ENCODE measurements at places on chromosomes 7 and 10. TPM values are rescaled to one million over a fixed set of nuclear protein-coding genes. Genes with fewer than 3 reads are reported as not detected.

DNA sequence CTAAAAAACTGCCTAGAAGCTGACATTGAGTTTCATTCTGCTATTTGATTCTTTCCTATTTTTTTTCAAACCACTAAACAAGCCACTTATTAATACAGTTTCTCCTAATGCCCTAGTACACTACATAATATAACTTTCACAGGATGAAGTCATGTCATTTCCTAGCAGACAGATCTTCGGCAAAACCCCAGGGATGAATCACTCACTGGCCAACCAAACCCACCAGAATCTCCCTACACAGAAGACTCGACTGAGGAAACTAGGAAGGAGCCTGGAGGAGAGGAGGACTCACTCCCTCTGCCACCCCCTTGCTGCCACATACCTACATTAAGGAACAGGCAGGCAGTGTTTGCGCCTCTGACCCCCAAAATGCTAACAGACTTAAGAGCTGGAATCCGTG, 33.4 kb downstream of the XPNPEP1 start:
- peak overlapping the region; percentile 40 for H3K27ac ChIP-seq
- no peak for DNase-seq
- H3K27me3 ChIP-seq = no peaks in the 10 kb centered on the region
- peaks cover 57% of the 10 kb centered on the region for H3K36me3 ChIP-seq

- no peaks in the 10 kb centered on the region for H3K36me3 ChIP-seq
- no peaks in the 10 kb centered on the region for H3K27me3 ChIP-seq
- H3K27ac ChIP-seq = no peak overlapping the region
- peaks cover 7% of the 10 kb centered on the region for H3K4me1 ChIP-seq
- no peak for DNase-seq
Measured at GRCh38 chr7:86978808-86979506, 80.5 kb downstream of the ELAPOR2 start.

PHKG1 gene
- 1.5 TPM for total RNA-seq

AGBL3 gene
- total RNA-seq = 8.4 TPM

PTTG1IP2 gene
- not detected for total RNA-seq

DNA sequence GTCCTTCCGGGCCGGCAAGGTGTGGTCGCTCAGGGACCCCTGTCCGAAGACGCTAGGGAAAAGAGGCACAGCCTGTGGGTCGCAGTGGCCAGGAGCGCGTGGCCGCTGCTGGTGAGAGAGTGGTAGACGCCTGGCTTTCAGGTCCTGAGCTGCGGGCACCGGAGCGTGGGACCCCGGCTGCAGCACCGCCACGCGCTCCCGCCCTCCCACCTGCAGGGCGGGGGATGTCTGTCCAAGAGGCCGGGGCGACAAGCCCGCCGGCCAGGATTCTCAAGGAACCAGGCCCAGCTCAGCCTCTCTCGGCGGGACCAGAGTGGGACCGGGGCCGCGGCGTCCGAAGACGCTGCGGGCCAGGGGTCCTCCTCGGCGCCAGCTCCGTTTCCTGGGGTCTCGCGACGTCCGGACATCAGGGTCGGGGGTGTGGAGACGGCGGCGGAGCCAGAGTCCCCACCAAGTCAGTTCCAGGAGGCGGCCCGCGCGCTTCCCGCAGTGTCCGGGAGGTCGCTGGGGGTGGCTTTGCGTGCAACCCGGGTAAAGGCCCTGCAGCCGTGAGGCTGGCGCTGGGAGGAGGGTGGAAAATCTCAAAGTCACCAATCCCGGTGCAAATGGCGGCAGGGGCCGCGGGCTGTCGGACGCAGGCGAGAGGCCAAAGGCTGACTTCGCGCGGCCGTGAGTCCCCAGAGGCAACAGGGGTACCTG, 5.5 kb downstream of the ZNF503 start:
- H3K4me3 ChIP-seq = peak overlapping the region; percentile 92
- H3K36me3 ChIP-seq = peaks cover 13% of the 10 kb centered on the region
- H3K27ac ChIP-seq = peak overlapping the region; percentile 98
- H3K4me1 ChIP-seq = peaks cover 28% of the 10 kb centered on the region
- H3K27me3 ChIP-seq = no peaks in the 10 kb centered on the region
- DNase-seq = peak; percentile 67

DNA sequence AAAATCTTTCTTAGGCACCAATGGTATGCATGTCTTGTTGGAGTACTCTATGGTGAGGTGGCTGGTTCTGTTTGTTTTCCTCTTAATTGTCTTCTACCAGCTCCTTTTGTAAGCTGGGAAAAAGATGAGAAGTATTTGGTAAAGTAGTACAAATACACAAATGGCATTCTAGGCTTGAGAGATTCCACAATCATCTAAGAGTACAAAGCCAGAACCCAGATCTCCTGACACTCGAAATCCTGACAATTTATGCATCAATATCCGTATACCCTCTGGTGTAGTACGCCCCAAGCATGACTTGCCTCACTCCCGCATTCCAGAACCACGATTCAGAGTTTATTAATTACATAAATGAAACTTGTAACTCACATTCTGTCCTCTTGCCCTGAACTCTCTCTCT, 43.5 kb downstream of the CDCA7L start:
- no peak overlapping the region for H3K4me3 ChIP-seq
- H3K36me3 ChIP-seq = peaks cover 91% of the 10 kb centered on the region
- H3K27ac ChIP-seq = no peak overlapping the region
- DNase-seq = no peak
- no peaks in the 10 kb centered on the region for H3K27me3 ChIP-seq

GRCh38 chr10:9603972-9604371, 1413.7 kb upstream of the CELF2 start:
- no peak overlapping the region for H3K27ac ChIP-seq
- H3K4me1 ChIP-seq = no peaks in the 10 kb centered on the region
- H3K4me3 ChIP-seq = no peak overlapping the region
- DNase-seq = no peak

- H3K36me3 ChIP-seq = no peaks in the 10 kb centered on the region
- H3K27ac ChIP-seq = peak overlapping the region; percentile 99
- H3K27me3 ChIP-seq = peaks cover 63% of the 10 kb centered on the region
- no peak overlapping the region for H3K4me3 ChIP-seq
Measured at GRCh38 chr7:27104341-27105058, 2.0 kb upstream of the HOXA2 start.

DNA sequence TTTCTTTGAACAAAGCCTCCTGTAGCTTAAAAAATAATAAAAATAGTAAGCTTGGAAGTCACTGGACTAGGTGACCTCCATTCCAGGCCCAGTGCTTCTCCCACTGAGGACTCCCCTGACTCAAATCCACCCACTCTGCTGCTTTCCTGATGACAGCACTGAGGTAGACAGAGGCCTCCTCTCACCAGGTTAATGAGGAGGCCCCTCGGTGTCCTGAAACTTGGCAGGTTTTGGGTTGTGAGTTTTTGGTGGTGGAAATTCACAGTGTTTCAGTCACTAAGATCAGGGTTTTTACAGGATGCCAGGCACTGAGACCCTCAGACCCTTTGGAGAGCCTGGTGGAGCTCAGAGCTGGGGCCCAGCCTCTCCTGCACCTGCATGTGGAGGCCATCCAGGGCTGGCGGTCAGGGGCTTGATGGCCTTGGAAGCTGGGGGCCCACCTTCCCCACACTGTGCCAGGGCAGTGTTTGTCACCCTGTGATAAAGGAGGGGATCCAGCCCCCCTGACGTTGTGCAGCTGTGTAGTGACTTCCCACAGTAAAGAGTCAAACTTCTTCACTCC, 19.1 kb downstream of the TSPAN14 start:
- peaks cover 39% of the 10 kb centered on the region for H3K36me3 ChIP-seq
- H3K4me3 ChIP-seq = no peak overlapping the region
- no peak for DNase-seq
- H3K27ac ChIP-seq = no peak overlapping the region
- H3K27me3 ChIP-seq = no peaks in the 10 kb centered on the region
- peaks cover 81% of the 10 kb centered on the region for H3K4me1 ChIP-seq

AIMP2 gene
- total RNA-seq = 20.5 TPM

GNB2 gene
- 152 TPM for total RNA-seq

GRCh38 chr10:121250995-121251764, 347.1 kb downstream of the FGFR2 start:
- H3K4me1 ChIP-seq = no peaks in the 10 kb centered on the region
- no peaks in the 10 kb centered on the region for H3K27me3 ChIP-seq
- no peak overlapping the region for H3K27ac ChIP-seq
- no peak for DNase-seq
- H3K36me3 ChIP-seq = no peaks in the 10 kb centered on the region

GRCh38 chr7:1681581-1681980, 11.5 kb downstream of the ELFN1 start:
- no peak for DNase-seq
- H3K4me1 ChIP-seq = no peaks in the 10 kb centered on the region
- no peak overlapping the region for H3K4me3 ChIP-seq
- no peaks in the 10 kb centered on the region for H3K27me3 ChIP-seq

TUBB8 gene
- total RNA-seq = not detected

GRCh38 chr7:3821488-3821887, 520.4 kb downstream of the SDK1 start:
- H3K27me3 ChIP-seq = no peaks in the 10 kb centered on the region
- no peak overlapping the region for H3K4me3 ChIP-seq
- H3K4me1 ChIP-seq = no peaks in the 10 kb centered on the region
- no peak for DNase-seq

DNA sequence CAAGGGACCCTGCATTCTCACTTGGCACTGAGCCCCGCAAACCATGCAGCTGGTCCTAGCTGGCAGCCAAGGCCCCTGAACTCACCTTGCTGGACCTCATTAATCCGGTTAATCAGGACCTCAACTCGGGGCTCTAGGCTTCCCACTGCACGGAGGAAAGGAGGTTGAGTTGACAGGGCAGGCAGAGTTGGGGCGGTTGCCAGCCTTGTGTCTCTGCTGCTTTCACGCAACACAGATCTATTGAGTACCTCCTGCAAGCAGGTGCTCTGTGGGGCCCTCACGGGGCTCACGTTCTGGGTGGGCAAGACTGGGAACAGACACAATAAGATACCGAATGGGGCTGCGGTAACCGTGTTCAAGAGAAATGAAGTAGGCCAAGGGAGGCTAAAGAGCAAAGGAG, 6.2 kb downstream of the SYCE1 start:
- H3K4me1 ChIP-seq = no peaks in the 10 kb centered on the region
- no peak overlapping the region for H3K4me3 ChIP-seq
- no peak overlapping the region for H3K27ac ChIP-seq
- H3K27me3 ChIP-seq = no peaks in the 10 kb centered on the region

GRCh38 chr7:123367031-123367430, 167.3 kb upstream of the SLC13A1 start:
- H3K27ac ChIP-seq = no peak overlapping the region
- H3K36me3 ChIP-seq = no peaks in the 10 kb centered on the region
- DNase-seq = no peak
- H3K4me1 ChIP-seq = no peaks in the 10 kb centered on the region

DNA sequence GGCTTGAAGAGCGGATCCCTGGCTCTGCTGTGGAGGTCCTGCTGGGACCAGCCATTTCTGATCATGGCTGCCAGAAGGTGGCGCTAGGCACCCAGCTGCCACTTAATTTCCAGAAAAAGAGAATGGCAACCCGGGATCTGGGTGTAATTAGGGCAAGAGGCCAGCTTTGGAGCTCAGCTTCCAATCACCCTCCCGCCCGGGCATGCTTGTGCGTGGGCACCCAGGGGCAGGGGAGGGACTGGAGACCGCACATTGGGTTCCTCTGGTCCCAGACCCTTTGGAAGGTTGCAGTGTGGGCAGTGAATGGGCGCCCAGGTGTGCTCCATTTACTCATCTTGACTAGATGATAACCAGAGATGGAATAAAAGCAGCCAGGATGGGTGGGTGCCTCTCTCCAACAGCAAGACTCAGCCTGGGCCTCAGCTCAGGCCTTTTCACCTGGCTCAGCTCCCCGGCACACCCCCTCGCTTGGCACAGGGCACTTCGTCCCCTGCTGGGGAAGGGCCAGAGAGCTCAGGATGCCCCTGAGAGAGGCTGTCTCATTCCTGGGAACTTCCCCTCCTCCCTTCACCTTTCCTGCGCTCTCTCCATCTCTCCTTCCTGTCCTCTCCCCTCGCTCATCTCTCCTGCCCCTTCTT, 14.7 kb downstream of the FAM241B start:
- no peak overlapping the region for H3K4me3 ChIP-seq
- H3K27me3 ChIP-seq = peaks cover 22% of the 10 kb centered on the region
- no peaks in the 10 kb centered on the region for H3K4me1 ChIP-seq
- H3K36me3 ChIP-seq = no peaks in the 10 kb centered on the region
- no peak overlapping the region for H3K27ac ChIP-seq

- H3K36me3 ChIP-seq = no peaks in the 10 kb centered on the region
- no peak overlapping the region for H3K4me3 ChIP-seq
- H3K4me1 ChIP-seq = no peaks in the 10 kb centered on the region
- no peaks in the 10 kb centered on the region for H3K27me3 ChIP-seq
Measured at GRCh38 chr10:118107541-118107940, 60.8 kb upstream of the RAB11FIP2 start.

- H3K27me3 ChIP-seq = no peaks in the 10 kb centered on the region
- peaks cover 10% of the 10 kb centered on the region for H3K4me1 ChIP-seq
- no peak overlapping the region for H3K4me3 ChIP-seq
- peak; percentile 71 for DNase-seq
Measured at GRCh38 chr10:64574371-64574770, 1053.2 kb downstream of the REEP3 start.

MRC1 gene
- total RNA-seq = 38.5 TPM

KCNMA1 gene
- total RNA-seq = 76.9 TPM

GRCh38 chr10:68175949-68176348, 56.0 kb downstream of the ATOH7 start:
- no peaks in the 10 kb centered on the region for H3K27me3 ChIP-seq
- no peak for DNase-seq
- H3K27ac ChIP-seq = no peak overlapping the region
- no peak overlapping the region for H3K4me3 ChIP-seq
- no peaks in the 10 kb centered on the region for H3K36me3 ChIP-seq
- H3K4me1 ChIP-seq = no peaks in the 10 kb centered on the region

DNA sequence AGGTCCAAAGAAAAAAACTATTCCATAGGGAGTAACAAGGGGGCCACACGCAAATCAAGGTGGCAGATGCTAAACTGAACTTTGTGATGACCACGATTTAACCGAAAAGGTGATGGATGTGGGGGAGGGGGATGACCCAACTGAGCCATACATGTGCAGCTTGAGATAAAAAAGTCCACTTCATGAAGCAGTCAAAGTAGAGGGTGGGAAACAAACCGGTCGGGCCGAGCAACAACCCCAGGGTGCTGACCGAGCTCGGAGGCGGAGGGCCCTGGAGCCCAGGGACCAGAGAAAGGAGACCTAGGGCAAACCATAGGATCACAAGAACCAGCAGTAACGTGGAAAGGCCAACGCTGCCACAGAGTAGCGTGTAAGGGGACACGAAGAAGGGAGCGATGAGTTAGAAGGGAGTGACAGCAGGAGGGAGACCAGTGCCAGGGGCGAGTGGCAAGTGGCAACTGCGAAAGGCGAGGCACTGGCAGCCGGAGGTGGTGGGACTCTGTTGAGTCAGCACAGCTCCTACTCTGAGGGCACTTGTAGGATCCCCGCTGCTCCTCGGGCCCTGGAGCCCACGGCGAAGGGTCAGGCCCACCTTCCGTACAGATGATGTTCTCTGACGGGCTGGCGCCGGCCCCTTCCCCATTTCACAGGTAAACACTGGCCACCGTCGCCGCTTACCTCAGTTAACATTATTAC, 540 bp downstream of the SNX13 start:
- no peaks in the 10 kb centered on the region for H3K36me3 ChIP-seq
- H3K27me3 ChIP-seq = no peaks in the 10 kb centered on the region
- peaks cover 20% of the 10 kb centered on the region for H3K4me1 ChIP-seq

UFSP1 gene
- not detected for total RNA-seq

C7orf25 gene
- total RNA-seq = 2.4 TPM

SPDYE16 gene
- not detected for total RNA-seq

- no peaks in the 10 kb centered on the region for H3K27me3 ChIP-seq
- H3K4me3 ChIP-seq = no peak overlapping the region
- H3K4me1 ChIP-seq = no peaks in the 10 kb centered on the region
Measured at GRCh38 chr7:79471283-79471682, 17.8 kb upstream of the MAGI2 start.
